RKO (cell line): ENCODE measurements at places on chromosomes 11 and 22.

GRCh38 chr22:40040927-40041326 lies 46.2 kb downstream of the FAM83F start:
- no peak for DNase-seq

GRCh38 chr22:50576070-50576469 lies 2.2 kb downstream of the CPT1B start:
- DNase-seq = peak; percentile 46

DNA sequence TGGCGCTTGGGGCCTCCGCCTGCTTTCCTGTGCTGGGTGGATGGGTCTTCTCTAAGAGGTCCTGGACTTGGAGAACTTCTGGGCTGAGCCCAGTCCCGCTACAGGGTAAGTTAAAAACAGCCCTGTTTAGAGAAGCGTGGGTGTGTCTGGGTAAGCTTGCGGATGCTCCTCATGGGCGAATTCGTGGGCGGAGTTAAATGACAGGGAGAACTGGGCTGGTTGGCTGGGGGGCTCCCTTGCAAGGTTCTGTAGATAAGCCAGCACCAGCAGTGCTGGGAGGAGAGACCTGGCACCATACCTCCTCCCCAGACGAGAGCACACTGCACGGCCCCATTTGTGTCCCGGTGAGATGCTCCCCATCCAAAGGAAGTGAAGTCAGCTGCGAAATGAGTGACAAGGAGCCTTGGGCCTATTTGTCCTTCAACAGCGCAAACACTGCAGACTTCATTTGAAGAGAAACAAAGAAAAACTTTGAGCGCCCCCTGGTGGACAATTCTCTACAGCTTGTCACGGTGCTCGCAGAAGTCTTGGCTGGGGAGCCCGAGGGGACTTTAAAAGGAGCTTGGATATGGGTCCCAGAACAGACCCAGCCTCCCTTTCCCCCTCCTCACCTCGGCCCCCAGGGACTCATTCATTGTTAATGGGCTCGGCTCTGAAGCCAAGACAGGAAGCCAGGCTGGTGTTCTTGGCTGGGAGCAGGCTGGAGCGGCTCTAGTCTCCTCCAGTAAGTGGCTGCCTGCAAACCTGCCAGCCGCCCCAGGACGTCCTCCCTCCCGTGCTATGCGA lies 39.5 kb downstream of the TP53I11 start:
- peak; percentile 77 for DNase-seq

DNA sequence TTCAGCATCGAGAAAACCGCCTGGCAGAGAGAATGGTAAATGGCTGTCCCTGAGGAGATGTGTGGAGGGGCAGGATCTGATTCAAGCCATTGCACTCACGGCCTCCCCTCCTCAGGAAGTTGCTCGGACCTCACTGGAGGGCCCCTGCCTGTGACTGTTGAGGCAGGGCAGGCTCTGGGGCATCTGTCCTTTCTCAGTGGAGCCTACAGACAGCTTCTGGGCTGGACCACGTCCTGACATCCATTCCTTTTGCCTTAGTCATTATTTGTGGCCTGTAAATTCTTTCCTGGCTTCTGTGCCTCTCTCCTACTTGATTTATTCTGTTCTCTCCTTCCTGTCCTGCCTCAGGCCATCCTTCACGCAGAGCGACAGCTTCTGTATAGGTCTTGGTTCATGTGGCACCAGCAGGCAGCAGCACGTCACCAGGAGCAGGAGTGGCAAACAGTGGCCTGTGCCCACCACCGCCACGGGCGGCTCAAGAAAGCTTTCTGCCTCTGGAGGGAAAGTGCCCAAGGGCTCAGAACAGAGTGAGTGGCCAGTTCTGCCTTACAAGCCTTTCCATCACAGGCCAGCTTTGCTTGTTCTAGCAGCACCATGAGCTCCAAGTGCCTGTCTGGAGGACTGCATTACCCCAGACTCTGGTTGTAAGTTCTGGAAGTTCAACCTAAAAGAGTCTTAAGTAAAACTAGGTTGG lies 59.6 kb downstream of the PISD start:
- no peak for DNase-seq

DNA sequence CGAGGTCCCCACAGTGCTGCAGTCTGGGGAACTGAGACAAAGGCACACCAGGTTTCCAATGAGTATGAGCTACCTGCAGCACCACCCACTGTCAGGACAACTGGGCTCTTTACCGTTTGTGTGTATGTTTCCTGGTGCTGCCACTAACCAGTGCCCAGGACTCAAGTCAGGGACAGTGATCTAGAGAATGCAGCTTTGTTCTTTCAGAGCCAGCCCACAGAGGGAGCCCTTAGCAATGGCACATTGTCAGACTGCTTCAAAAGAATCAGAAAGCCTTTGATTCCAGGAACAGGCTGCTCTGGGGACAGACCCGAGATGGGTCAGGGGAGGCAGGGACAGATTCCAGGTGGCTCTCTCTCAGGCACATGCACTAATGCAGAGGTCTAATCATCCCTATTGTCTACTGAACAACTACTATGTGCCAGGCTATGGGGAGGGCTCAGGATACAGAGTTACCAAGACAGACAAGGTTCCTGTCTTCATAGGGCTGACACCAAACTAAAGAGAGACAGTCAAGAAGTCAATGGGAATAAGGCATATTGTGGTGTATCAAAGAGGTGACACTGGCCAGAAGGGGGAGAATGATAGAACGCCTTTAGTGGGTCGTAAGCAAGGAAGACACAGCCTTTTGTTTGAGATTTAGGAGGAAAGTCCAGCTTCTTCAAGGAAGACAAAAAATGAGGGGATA lies 103.7 kb downstream of the VPREB1 start:
- DNase-seq = no peak

- no peak for DNase-seq
Observed at GRCh38 chr11:113331441-113331840, 17.1 kb downstream of the TTC12 start.

GRCh38 chr11:82546661-82547557 lies 186.8 kb downstream of the FAM181B start:
- DNase-seq = no peak

- DNase-seq = no peak
Observed at GRCh38 chr11:12188548-12189317, 78.3 kb downstream of the MICAL2 start.

DNA sequence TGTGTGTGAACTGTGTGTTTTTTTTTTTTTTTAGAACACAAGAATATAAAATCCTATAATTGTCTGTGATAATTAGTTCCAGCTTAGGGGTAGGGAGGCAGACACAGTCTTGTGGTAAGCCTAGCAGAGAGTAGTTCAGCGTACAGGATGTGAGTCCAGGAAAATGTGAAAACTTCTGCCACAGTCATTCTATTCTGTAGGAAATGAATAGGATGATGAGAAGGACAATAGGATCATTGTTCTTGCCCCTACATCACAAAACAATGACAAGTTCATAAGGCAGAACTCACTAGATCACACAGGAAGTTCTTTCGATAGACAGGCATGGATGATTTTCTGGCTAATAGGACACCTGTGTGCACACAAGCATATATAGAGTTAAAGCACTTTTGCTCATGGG lies 132.2 kb downstream of the NAV2 start:
- no peak for DNase-seq
